OCI-M1 (cell line): ENCODE measurements at places on chromosomes 7 and 10.
A peak's percentile ranks its signal among the peaks of the same experiment; 100 is the strongest.

- DNase-seq = peak; percentile 33
Observed at GRCh38 chr7:25839084-25839769, 312.8 kb upstream of the NFE2L3 start.

- no peak for DNase-seq
Observed at GRCh38 chr7:11456574-11456973, 375.4 kb downstream of the THSD7A start.

DNA sequence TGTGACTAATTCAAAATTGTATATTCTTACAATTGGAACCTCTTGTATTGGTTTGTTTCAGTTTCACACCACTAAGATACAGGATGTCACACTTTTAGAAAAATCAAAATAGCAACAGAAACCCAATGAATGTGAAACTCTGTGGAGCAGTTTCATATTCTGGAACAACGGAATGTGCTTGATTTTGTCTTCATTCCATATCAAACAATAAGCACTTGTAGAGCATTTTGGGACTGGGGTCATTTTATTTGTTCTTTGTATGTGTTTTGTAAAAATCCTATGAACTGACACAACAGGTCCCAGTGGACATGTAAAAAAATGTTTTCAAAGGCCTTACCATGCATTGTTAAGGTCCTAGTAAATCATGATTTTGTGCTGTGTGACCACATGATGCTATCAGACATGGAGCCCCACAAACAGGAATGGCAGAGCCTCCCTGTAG is 123.1 kb downstream of the DKK1 start:
- no peak for DNase-seq

GRCh38 chr10:126468467-126468866 is 80.2 kb upstream of the ADAM12 start:
- DNase-seq = no peak

- no peak for DNase-seq
Observed at GRCh38 chr7:85119934-85120333, 66.9 kb downstream of the SEMA3D start.

DNA sequence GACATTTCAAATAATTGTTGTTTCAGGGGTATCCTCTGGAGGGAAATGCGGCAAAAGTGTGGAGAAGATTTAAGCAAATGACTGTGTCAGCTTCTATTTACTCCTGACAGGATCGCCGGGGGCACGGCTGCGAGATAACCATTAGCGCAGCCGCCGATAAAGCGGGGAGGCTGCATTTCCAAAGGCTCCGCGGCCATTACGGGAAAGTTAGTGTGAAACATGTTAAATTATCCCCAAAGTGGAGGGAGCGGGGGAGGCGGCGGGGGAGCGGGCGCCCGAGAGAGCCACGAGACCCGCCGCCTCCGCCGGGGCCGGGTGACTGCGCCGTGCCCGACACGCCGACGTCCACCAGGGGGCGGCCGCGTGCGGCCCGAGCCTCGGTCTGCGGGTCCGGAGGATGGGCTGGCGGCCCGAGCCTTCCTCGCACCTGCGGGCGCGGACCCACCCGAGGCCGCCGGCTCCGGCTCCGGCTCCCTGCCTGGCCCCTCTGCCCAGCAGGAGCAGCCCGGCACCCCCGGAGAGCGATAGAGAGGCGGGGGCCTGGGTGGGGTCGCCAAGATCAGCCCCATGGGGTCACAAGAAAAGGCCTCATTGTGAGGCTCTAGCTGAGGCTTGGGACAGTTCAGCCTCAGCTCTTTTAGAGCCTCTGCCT is 74.4 kb upstream of the PAX2 start:
- DNase-seq = peak; percentile 72

DNA sequence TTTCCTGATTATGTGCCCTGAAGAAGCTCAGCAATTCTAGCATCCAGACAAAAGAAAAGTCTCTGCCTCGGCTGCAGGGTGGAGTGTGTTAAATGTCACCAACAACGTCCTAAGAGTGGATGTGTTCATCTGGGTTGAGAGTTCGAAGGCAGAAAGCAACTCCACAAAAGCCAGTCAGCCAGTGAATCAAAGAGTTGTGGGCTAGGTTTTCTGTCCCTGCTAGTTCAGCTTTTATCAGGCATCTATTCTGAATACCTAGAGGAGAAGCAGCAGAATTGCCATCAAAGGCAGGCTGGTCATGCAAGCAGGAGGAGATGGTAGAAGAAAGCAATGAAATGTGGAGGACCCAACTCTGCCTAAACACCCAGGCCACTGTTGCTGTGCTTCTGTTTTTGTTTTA is 205.2 kb downstream of the KLF6 start:
- no peak for DNase-seq

DNA sequence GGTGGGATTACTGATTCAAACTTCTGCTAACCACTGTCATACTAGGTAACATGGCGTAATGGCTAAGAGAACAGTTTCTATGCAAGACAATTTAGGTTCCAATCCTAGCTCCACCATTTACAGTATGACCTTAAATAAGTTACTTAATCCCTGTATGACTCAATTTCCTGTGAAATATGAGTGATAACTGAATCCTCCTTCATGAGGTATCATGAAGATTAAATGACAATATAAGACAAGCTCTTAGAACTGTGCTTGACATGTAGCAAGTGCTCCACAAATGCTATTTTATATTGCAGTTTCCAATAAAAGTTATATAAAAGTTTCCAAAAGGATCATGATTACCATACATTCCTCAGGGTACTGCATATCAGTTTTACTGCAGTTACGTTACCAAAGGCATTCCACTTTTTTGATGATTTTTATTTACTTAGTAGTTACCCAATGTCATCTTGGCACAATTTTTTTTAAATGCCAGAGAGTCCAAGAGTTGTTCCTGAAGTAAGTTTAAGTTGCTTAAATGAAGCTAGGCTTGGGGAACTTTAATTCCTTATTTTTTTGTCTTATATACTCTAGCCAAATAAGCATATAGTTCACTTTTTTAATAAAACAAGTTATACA is 7.1 kb downstream of the DOCK4 start:
- DNase-seq = no peak

- no peak for DNase-seq
Observed at GRCh38 chr10:24552346-24553016, 171.2 kb downstream of the ARHGAP21 start.

DNA sequence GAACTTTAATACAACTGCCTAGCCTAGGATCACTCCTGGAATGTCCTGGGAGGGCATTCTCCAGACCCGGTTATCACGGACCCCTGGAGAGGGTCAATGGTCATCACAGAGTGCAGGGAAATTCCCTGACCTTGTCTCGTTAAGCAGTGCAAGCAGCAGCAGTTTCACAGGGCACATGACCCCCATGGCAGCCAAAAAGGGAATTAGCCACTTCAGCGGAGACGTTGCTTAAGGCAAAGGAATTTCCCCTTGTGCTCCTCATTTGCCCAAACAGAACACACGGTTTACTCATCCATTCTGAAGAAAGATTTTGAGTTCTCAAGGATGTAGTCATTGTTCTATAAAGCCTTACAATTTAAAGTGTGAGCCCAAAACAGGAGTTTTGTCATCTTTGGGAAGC is 260.3 kb downstream of the SNX13 start:
- no peak for DNase-seq

DNA sequence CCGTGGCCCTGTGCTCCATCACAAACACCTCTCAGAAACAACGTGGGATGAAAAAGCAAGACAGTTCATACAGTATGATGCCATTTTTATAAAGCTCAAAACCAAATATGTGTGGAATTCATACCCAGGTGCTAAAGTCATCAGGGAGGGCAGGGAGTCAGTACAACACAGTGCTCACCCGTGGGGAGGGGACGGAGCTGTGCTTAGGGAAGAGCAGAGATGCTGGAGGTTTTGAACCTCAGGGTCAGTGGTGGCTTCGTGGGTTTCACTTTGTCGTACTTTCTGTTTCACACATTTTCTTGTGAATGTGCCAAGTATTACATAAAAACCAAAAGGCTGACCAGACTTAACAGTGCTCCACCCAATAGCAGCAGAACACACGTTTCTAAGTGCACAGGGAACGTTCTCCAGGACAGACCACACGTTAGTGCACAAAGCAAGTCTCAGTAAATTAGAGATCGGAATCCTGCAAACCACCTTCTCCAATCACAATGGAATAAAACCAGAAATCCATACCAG is 21.2 kb downstream of the ZMIZ2 start:
- DNase-seq = peak; percentile 40

DNA sequence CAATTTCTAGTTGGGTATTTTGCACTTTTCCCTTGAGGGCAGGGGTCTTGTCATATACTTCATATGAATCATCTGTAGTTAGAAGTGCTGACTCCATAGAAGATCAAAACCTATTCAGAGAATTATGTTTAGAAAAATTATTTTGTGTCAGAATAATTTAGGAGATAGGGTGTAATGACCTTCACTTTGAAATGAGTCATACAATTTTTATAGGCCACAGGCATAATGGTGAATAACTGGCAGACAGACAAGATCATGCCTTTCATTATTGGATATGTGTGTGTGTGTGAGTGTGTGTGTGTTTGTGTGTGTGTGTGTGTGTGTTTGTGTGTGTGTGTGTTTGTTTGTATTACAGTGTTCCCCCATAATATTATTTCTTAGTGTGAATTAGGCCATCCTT is 523.0 kb downstream of the ANKRD7 start:
- no peak for DNase-seq

DNA sequence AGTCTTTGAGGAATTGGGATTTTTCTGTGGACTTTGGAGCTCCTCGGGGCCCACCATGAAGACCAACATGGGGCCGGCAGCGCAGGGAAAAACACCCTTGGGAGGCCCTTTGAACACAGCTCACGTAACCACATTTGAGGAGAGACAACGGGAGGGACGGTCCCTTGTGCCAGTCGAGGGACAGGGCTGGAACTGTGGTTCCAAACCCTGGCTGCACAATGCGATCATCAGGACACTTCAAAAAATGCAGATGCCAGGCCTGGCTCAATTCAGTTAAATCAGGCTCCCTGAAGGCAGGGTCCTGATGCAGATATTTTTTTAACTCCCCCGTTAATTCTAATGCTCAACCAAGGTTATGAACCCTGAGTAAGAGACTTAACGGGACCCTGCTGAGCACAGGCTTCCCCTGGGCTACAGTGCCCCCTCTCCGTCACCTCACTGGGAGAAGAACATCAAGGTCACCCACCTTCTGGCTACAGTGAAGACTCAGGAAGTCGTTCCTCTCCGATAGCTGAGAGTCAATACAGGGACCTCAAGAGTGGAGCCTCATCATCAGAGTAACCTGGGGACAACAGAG is 30.4 kb downstream of the LYZL1 start:
- no peak for DNase-seq

DNA sequence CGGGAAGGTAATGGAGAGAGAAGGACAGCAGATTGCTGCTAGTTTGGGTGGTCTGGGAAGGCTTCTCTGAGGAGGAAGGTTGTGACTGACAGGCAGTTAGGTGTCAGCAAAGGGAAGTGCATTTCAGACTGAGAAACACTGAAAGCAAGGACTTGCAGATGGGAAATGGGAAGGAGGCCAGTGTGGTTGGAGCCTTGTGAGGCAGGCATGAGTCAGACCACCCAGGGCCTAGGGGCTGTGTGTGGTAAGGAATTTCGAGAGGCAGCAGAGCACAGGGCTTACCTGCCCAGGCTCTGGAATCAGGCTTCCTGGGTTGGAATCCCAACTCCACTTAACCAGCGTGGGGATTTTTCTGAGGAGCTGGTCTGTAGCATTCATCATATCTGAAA is 53.5 kb downstream of the NRF1 start:
- DNase-seq = no peak

DNA sequence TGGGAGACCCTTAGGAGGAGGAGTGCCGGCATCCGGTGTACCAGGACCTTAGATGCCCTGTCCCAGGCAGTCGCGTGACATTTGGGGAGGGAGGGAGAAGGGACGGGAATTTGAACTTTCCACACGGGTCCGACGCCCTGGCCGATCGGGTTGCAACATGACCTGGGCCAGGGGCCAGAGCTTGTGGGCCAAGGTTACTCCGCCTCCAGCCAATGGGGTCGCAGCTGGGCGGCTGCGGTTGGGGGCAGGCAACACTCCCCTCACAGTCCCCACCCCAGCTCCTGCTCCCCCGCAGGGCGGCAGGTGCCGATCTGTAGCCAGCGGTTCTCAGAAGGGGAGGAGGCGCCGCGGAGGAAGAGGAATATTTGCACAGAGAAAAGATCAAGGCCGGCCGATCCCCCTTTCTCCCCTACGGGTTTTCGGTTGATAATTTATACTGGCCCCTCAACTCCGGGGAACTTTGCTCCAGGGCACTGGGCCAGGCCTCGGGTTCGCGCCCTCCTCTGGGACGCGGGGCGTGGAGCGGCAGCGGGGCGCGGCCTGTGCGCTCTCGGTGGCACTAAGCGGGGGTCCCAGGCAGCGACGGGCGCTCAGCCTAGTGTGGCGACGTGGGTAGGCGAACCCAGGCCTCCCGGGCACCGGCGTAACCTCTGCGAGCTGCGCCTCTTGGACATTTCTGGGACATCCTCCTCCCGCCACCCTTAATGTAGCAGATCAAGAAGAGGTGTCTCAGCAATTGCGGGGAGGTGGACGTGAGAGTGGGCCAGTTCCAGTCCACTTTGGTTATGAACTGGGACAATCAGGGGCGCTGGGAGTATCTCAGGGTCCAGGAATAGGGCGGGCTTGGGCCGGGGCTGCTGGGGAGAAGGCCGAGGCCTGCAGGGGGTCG is 1.2 kb downstream of the MLXIPL start:
- DNase-seq = peak; percentile 95

GRCh38 chr7:17530244-17530643 is 231.8 kb downstream of the AHR start:
- DNase-seq = no peak

DNA sequence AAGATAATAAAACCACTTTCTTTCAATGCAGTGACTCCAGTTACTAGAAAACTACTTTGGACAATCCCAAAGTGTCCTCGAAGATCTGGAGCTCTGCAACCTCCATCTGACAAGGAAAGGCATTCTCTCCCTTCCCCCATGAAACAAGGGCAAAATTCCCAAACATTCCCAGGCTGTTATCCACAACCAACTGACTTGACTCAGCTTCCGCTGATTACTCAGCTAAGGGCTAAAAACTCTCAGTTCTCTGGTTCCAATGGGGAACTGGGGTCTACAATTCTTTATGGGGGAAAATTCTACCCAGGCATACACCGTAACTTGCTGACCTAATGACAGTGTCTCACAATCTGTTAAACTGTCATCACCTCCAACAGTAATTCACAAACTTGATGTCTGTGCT is 48.4 kb downstream of the SFMBT2 start:
- no peak for DNase-seq

DNA sequence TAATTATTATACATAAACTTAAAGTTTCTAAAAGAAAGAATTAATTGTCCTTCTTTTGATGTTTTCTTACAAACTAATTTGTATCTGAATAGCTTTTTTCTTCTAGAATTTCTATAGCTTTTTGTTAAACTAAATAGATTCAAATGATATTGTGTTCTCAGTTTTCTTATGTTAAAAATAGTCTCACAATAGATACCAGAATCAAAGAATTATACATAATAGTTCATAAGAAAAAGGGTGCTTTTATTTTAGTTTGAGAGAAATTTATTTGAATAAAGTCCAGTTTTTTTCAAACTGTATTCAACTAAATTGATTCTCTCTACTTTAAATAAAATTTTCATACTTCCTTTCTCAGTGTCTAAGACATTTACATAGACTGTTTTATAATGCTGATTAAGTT is 274.8 kb downstream of the SEMA3D start:
- DNase-seq = no peak

DNA sequence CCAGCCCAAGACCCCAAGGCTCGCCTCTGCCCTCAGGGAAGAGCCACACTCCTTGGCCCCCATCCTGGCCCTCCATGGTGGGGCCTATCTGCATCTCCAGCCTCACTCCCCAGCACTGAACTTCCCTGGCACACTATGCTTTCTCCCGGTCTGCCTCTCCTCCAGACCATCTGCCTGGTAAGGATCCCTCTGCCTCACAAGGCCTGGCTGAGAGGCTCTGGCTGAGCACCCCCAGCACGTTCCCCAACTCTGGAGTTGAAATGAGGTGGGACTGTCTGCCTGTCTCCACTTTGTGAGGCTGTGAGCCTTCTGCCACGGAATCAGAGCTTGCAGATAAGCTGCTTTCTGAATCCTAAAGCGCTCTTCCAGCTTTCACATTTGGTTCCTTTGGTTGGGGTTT is 220.7 kb downstream of the TNS3 start:
- no peak for DNase-seq
